Adrenal gland (tissue), 19 donors: ENCODE measurements at places on chromosomes 11 and 22.

DNA sequence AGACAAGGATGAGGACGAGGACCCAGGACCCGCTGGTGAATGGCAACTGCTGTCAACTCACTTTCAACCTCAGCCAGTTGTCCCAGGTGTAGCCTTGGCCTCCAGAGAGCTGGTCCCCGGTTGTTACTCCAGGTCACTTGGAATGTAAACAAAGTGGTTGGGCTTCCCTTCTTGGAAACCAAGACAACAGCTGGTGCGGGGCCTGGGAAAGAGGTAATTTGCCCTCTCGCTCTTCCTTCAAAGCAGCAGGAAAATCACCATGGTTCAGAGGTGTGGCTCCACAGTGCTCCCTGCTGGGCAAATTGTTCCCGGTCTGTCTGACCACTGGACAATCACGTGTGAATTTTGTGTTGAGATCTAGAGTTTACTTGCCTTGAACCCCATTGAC, 15.0 kb downstream of the SLC1A2 start:
- peak; percentile 61 for DNase-seq

GRCh38 chr11:58980159-58980843, 41.0 kb downstream of the GLYATL1 start:
- no peak for DNase-seq

DNA sequence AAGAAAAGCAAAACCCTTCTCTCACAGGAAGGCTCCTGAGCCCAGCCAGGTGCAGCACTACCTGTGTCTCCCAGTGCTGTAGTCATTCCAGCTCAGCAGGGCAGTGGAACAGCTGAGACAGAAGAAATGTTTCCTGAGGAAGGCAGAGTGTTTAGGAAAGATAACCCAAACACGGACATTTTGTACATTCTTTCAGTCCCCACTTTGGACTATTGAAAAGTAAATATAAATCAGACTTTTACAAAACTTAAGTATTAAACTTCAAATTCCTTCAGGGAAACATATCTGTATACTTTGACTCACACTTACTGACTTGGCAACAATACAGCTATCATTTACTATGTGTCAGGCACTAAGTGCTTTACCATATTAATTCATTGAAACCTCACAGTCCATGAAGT, 40.4 kb downstream of the RRAS2 start:
- no peak for DNase-seq

DNA sequence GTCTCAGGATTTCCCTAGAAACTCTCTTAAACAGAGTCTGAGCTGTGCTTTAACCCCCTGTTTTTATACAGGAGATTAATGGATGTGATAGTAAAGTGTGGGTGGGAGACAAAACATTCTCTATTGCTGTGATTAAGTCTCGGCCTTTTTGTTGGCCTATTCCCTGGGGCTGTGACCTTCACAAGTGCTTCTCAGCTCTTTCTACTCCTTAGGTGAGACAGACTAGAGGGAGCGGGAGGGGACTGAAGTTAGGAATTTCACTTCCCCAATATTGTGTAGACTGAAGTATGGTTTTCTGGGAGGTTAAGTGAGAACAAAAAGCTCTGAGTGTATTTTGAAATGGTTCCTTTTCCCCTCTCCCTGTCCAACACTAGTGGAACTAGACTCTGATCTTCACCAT, 29.8 kb upstream of the OR8B8 start:
- no peak for DNase-seq

GRCh38 chr22:37804881-37805809, 2.6 kb upstream of the GCAT start:
- DNase-seq: peak; percentile 86

GRCh38 chr11:29481738-29482137, 535.1 kb downstream of the KCNA4 start:
- peak; percentile 32 for DNase-seq
